ENCODE measurements at places on chromosomes 13 and 19.

- DNase-seq = no peak
- H3K36me3 ChIP-seq = no peaks in the 10 kb centered on the region
- no peaks in the 10 kb centered on the region for H3K27me3 ChIP-seq
Measured at GRCh38 chr13:23776698-23777574, 112.3 kb downstream of the MIPEP start.

GRCh38 chr19:5145521-5146511 lies 176.9 kb downstream of the KDM4B start:
- H3K27ac ChIP-seq = no peak overlapping the region
- peaks cover 71% of the 10 kb centered on the region for H3K36me3 ChIP-seq
- no peak overlapping the region for H3K4me3 ChIP-seq
- no peak for DNase-seq

GRCh38 chr19:46475986-46476385 lies 4.6 kb upstream of the PNMA8A start:
- no peak for DNase-seq
- H3K36me3 ChIP-seq = no peaks in the 10 kb centered on the region
- no peak overlapping the region for H3K4me3 ChIP-seq
- peaks cover 3% of the 10 kb centered on the region for H3K27me3 ChIP-seq

DNA sequence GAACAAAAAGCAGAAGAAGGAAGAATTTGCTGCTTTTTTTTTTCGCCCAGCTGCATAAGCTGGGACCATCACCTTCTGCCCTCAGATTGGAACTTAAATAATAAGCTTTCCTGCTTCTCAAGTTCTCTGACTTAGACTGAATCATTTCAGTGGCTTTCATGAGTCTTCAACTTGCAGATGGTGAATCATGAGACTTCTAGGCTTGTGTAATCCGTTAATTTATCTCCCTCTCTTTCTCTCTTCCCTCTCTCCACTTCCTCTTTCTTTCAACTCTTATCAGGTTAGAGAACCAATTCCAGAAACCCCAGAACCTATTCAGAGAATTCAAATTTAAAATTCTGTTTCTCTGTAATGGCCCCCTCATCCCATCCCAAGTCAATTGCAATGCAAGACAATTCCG lies 1153.7 kb downstream of the PCDH9 start:
- no peaks in the 10 kb centered on the region for H3K4me1 ChIP-seq
- H3K36me3 ChIP-seq = no peaks in the 10 kb centered on the region
- no peak overlapping the region for H3K4me3 ChIP-seq
- no peaks in the 10 kb centered on the region for H3K27me3 ChIP-seq

- H3K27me3 ChIP-seq = no peaks in the 10 kb centered on the region
- H3K4me3 ChIP-seq = no peak overlapping the region
- no peaks in the 10 kb centered on the region for H3K36me3 ChIP-seq
- H3K27ac ChIP-seq = no peak overlapping the region
- no peaks in the 10 kb centered on the region for H3K4me1 ChIP-seq
Measured at GRCh38 chr13:114096811-114097211, 35.6 kb downstream of the RASA3 start.

DNA sequence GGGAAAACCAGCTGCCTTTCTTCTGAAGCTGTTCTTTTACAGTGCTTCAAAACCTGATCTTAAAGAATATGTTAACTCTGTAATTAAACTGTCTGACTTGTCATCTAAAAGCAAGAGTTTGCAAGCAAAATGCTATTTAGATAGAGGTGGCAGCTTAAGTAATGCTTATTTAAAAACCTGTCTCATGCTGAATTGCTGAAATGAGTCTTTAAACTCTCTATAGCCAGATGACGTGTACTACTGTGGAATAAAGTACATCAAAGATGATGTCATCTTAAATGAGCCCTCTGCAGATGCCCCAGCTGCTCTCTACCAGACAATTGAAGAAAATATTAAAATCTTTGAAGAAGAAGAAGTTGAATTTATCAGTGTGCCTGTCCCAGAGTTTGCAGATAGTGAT lies 22.9 kb downstream of the ITM2B start:
- H3K4me3 ChIP-seq = no peak overlapping the region
- no peak overlapping the region for H3K27ac ChIP-seq
- no peaks in the 10 kb centered on the region for H3K27me3 ChIP-seq
- no peak for DNase-seq
- H3K36me3 ChIP-seq = peaks cover 80% of the 10 kb centered on the region

DNA sequence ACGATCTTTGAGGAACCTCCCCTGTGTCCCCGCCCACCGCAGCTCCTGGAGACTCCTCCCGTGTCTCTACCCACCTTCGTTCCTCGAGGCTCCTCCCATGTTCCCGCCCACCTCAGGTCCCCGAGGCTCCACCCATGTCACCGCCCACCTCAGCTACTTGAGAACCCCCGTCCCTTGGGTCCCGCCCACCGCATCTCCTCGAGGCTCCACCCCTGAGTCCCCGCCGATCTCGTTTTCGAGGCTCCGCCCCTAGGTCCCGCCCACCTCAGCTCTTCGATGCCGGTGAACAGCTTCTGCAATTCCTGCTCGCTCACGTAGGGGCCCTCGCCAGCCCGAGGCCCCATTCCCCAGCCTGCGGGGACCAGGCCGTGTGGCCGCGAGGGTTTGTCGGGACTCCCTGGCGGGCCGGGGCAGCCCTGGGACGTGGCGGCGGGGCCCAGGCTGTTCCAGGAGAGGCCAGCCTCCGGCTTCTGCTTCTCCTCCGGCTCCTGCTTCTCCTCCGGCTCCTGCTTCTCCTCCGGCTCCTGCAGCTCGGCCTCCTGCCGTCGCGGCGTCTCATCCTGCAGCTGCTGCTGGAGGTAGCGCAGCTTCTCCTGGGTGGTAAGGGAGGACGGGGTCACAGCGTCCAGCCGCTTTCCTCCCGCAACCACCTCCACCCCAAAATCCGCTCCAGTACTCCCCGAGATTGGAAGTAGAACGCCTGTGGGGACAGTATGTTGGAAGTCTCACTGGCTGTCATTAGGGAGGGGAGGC lies 16.7 kb downstream of the TSKS start:
- H3K27ac ChIP-seq = no peak overlapping the region
- H3K36me3 ChIP-seq = no peaks in the 10 kb centered on the region
- H3K4me1 ChIP-seq = no peaks in the 10 kb centered on the region
- no peak overlapping the region for H3K4me3 ChIP-seq
- DNase-seq = peak; percentile 30

DNA sequence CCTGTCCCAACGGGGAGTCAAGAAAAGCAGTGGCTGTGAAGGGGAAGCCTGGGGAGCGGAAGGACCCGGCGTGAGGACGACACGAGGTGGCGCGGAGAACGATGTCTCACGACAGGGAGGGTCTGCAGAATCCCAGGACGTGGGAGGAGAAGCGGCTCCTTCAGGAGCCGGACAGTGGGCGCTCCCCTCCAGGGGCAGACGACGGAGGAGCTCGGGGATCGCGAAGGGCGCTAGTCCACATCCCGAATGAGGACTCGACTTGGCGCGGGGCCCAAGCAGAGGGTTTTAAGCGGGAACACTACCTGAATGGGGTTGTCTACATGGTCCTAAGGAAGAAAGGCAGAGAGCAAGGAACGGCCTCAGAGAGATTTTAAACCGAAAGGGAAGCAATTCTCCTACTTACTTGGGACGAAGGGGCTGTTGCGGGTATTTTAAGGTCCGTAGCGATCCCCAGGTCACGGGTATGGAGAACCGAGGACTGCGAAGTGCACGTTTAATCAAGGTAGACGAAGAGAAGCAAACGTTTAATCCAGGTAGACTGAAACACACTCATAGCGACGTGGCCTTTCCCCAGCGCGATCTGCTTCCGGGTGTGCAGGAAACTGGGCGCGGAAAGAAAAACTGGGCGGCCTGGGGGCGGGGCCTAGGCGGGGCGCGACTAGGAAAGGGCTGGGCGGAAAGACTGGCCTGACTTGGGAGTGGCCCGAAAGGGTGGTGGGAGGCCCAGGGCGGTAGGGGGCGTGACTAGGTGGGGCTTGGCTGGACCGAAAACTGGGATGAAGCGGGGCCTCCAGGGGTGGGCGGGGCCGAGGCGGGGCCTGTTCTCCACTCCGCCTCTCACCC lies at the start of gene ZNF841:
Gene ZNF841, minus strand, starts transcription at position 594 of the 843 bp plus-strand sequence. CDS start 10,964 bp downstream, outside the sequence.
- peak within 1 kb of the TSS; percentile 65 for H3K4me3 ChIP-seq
- peaks cover 11% of the 10 kb centered on the region for H3K4me1 ChIP-seq
- no peaks in the 10 kb centered on the region for H3K27me3 ChIP-seq
